ENCODE measurements at places on chromosomes 16 and 17. TPM values are rescaled to one million over a fixed set of nuclear protein-coding genes. Genes with fewer than 3 reads are reported as not detected.

- H3K27ac ChIP-seq, result no peak overlapping the region
- DNase-seq, result no peak
- H3K4me3 ChIP-seq, result no peak overlapping the region
- no peaks in the 10 kb centered on the region for H3K27me3 ChIP-seq
- peaks cover 2% of the 10 kb centered on the region for H3K4me1 ChIP-seq
Measured at GRCh38 chr16:26688105-26688504, 378.6 kb upstream of the C16orf82 start.

GRCh38 chr17:64998436-64999190 is 57.9 kb downstream of the GNA13 start:
- no peaks in the 10 kb centered on the region for H3K4me1 ChIP-seq
- H3K36me3 ChIP-seq, result no peaks in the 10 kb centered on the region
- H3K4me3 ChIP-seq, result no peak overlapping the region
- peak; percentile 14 for DNase-seq

DNA sequence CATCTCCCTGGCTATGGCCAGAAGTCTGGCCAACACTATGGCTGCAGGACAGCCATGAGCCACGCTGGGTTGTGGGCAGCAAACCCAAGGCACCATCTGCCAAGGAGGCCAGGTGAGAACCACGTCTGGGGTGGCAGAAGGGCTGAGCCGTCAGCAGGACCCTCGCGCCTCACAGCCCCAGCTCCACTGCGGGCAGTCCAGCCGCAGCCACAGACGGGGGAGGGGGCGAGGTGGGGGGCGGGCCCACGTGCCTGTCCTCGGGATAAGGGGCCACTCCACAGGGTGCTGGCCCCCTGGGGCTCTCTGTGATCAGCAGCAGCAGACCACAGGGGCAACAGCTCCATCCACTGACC is 6.5 kb upstream of the BAIAP2 start:
- no peaks in the 10 kb centered on the region for H3K36me3 ChIP-seq
- H3K27ac ChIP-seq, result no peak overlapping the region
- H3K27me3 ChIP-seq, result no peaks in the 10 kb centered on the region
- no peak for DNase-seq
- no peak overlapping the region for H3K4me3 ChIP-seq

KRTAP17-1 gene
- total RNA-seq, result not detected

RCVRN gene
- not detected for total RNA-seq
